ENCODE measurements at places on chromosomes 1 and 21.

GRCh38 chr1:94000510-94001282, 91.5 kb upstream of the GCLM start:
- no peak for DNase-seq

- no peak for DNase-seq
These were observed 480.4 kb upstream of the ZRANB2 start for GRCh38 chr1:71561206-71561605.

DNA sequence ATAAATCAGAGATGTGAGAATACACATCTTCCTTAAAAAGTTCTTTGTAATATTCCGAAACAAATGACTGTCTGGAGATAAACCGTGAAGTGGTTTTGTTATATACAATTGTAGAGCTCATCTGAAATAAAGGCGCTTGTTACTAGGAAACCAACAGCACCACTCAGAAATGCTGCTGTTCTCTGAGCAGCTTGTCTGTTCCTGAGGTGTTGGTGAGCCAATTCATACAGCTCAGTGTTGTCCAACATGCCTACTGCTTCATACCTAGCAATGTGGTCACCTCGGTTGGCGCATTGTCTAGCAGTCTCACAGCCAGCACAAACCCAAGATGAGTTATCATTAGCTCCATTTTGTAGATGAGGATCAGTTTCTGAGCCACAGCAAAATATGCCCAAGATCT, 44.4 kb downstream of the GFI1 start:
- DNase-seq, result no peak

- peak; percentile 68 for DNase-seq
These were observed 43.5 kb upstream of the RAB4A start for GRCh38 chr1:229227298-229227919.

- DNase-seq, result no peak
These were observed 91.6 kb upstream of the COL6A1 start for GRCh38 chr21:45889961-45890360.

DNA sequence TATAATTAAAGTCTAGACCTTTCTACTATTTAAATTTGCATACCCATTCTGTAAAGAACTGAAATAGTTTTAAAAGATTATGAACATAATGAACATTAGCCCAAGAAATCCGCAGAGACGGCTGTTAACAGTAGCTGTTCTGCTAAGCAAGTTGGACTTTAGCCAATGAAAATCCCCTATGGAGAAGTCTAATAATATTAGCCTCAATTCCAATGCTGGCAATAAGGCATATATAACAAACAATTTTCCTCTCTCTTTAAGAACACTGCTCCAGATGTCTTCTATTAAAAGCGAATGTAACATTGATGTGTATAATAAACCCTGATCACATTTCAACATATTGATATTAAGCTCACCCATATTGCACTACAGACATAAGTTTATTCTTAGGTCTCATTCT, 221.3 kb upstream of the KCTD3 start:
- DNase-seq, result no peak

DNA sequence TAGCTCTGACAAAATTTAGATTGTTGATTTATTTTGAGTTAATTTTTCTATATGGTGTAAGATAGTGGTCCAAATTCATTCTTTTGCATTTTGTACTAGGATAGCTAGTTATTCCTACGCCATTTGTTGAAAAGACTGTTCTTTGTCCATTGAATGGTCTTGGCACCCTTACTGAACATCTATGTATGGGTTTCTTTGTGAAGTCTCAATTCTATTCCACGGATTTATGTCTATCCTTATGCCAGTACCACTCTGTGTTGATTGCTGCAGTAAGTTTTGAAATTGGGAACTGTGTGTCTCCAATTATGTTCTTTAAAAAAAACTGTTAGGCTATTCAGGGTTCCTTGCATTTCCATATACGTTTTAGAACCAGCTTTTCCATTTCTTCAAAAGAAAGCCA, 145.7 kb downstream of the ZNF644 start:
- DNase-seq, result no peak

- peak; percentile 89 for DNase-seq
These were observed 70.5 kb upstream of the APOBEC4 start for GRCh38 chr1:183723571-183723970.

- no peak for DNase-seq
These were observed 6.6 kb downstream of the PEAR1 start for GRCh38 chr1:156899956-156900718.

GRCh38 chr1:113871597-113872113, at the start of gene PTPN22:
Gene PTPN22, minus strand, starts transcription at chr1:113871712.
- no peak for DNase-seq

GRCh38 chr1:232844791-232845190, 39.6 kb downstream of the MAP10 start:
- no peak for DNase-seq

GRCh38 chr1:105641407-105641806, 1415.1 kb upstream of the PRMT6 start:
- DNase-seq, result no peak

DNA sequence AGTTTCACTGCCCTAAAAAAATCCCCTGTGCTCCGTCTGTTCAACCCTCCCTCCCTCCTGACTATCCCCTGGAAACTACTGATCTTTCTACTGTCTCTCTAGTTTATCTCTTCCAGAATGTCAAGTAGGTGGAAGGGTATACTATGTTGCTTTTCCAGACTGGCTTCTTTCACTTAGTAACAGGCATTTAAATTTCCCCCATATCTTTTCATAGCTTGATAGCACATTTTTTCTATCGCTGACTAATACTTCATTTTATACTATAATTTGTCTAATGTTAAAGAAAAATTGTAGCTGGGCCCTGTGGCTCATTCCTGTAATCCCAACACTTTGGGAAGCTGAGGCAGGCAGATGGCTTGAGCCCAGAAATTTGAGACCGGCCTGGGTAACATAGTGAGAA, 142.8 kb downstream of the DSCAM start:
- DNase-seq, result no peak

DNA sequence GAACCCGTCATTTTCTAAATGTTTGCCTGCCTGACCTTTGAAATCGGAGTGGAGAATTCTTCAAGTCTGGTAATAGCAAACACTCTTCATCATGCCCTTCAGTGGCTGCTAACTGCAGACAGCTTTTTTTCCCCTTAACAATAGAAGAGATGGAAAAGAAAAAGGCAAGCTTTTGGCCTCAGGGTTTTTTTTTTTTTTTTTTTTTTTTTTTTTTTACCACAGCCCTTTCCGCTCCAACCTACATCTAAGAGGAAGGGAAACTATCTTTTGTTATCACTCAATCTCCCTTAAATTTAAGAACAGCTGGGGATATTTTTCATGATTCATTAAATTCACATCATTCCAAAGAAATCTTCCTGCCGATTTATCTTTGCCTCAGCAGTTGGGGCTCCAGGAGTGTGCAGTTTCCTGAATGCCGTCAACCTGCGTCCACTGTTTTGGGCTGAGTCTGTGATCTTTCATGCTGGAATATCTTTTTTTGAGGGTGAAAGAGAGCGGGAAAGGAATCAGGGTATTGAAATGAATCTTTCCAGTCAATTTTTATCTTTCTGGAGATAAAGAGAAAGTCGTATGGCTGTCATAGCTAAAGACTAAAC, 144.5 kb upstream of the SMYD2 start:
- no peak for DNase-seq

GRCh38 chr1:87180682-87181081, 148.0 kb upstream of the LMO4 start:
- no peak for DNase-seq

DNA sequence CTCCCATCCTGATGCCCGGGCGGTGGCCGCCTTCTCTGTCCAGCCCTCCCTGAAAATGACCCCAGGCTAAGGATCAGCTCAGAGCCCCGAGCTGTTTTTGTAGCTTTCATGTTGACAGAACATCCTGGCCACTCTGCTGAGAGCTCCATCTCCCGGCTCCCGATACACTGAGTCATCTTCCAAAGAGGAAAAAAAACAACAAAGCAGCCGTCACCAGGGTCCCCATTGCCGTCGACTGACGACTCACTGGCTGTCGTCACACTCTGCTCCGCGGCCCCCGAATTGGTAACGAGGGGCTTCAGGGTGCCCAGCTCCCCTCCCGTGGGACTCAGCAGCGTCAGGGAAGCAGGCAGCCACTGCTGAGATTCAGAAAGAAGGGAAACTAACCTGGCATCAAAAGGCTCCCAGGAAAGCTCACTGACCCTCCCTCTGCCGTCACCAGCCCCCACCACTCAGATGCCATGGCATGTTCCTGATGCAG, 67.2 kb downstream of the CD46 start:
- no peak for DNase-seq

- no peak for DNase-seq
These were observed 8.0 kb upstream of the OR2M3 start for GRCh38 chr1:248189026-248189425.

DNA sequence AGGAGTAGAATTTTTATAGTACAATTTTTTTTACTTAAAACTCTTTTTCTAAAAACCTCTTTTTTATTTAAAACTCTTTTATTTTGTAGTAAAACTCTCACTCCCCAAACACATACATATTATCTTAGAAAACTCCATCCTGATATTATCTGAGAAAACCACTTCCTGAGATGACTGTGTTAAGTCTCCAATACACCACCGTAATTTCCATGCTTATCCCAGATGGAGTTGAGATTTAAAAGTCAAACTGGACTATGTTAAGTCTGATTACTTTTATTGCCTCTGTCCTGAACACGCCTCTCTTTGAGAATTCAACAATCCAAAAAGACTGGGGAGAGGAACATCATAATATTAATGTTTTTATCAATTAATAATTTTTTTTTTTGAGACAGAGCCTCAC, 3.7 kb downstream of the SEC16B start:
- DNase-seq, result no peak

- no peak for DNase-seq
These were observed 70.1 kb downstream of the INTS7 start for GRCh38 chr1:211965108-211965805.

- peak; percentile 52 for DNase-seq
These were observed 180.0 kb downstream of the TNR start for GRCh38 chr1:175563236-175563895.

GRCh38 chr1:213570487-213570886, 417.3 kb upstream of the PROX1 start:
- DNase-seq, result no peak

DNA sequence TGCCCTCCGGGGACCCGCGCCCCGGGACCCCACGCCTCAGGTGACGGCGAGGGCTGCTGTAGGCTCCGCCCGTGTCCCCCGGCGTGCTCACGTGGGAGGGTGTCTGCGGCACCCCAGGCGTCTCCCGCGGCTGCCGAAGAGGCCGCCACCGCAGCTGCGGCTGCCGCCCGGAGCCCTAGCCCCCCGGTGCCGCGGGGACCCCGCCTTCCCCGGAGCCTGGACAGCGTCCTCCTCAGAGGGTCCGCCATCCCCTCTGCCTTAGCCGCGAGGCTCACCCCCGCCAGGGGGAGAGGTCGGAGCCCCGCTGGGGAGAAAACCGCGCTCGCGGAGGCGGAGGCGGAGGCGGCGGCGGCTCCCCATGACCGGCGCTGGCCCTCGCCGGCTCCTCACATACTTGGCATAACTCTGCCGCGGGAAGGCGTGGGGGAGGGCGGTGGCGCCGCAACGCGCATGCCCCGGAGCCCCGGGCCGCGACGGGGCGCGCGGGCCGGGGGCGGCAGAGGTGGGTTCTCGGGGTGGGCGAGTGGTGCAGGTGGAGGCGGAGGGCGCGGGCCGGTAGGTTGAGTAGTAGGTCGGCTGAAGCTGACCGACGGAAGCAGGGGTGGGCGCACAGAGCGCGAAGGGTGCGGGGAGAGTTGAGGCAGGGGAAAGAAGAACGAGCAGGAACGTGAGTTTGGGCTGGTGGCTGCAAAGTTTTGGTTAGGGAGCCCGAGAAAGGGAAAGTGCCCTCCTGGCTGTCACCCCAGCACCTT, 700 bp upstream of the SYDE2 start:
- peak; percentile 16 for DNase-seq

DNA sequence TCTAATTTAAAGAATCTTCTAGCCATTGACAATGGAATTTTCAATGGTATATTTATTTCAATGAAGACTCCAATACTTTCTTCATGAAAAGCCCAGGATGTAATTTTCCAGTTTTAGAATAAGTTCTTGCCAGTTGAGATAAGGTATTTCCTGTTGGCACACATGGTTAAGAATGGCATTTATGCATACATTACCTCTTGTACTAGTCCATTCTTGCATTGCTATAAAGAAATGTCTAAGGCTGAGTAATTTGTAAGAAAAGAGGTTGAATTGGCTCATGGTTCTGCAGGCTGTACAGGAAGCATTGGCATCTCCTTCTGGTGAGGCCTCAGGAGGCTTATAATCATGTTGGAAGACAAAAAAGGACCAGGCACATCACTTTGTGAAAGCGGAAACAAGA, 1179.6 kb downstream of the AMY1C start:
- no peak for DNase-seq

DNA sequence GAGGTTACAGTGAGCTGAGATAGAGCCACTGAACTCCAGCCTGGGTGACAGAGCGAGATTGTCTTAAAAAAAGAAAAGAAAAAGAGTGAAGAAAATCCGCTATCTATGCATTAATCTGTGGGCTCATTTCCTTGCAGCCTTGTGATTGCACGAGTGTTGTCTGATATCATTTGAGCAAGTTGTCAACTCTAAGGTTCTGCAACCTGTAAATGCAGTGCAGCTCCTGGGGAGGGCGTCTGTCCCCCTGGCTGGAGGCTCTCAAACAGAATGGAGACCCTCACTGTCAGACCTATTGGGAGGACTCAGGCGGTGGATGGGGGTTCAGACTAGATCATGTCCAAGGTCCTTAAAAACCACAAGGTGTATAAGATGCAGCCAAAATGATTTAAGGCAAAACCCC, 6.2 kb downstream of the CORT start:
- no peak for DNase-seq

DNA sequence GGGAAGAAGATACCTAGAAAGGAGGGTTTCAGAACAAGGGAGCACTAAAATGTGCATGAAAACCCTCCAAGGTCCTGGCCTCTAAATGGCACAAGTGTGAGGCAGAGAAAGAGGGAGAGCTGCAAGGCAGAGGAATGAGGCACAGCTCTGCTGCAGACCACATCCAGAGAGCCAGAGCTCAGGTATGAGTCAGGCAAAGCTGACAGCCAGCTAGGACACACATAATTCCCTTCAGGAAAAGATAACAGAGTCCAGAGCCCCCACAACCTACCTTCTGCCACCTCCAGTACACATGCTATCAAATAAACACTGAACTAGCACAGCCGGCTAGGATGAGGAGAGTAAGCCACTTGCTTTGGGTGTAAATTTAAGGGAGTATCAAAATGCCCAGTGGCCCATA, 62.2 kb downstream of the HSF2BP start:
- no peak for DNase-seq

- no peak for DNase-seq
These were observed 128.2 kb downstream of the KCNN3 start for GRCh38 chr1:154741741-154742495.
